Fibroblast of upper back skin (primary cell): ENCODE measurements at places on chromosomes 6 and 20.
A peak's percentile ranks its signal among the peaks of the same experiment; 100 is the strongest.

GRCh38 chr6:108380876-108381275 lies 86.0 kb downstream of the AFG1L start:
- DNase-seq, result no peak

- peak; percentile 49 for DNase-seq
Observed at GRCh38 chr6:45704056-45704800, 311.4 kb downstream of the CLIC5 start.

DNA sequence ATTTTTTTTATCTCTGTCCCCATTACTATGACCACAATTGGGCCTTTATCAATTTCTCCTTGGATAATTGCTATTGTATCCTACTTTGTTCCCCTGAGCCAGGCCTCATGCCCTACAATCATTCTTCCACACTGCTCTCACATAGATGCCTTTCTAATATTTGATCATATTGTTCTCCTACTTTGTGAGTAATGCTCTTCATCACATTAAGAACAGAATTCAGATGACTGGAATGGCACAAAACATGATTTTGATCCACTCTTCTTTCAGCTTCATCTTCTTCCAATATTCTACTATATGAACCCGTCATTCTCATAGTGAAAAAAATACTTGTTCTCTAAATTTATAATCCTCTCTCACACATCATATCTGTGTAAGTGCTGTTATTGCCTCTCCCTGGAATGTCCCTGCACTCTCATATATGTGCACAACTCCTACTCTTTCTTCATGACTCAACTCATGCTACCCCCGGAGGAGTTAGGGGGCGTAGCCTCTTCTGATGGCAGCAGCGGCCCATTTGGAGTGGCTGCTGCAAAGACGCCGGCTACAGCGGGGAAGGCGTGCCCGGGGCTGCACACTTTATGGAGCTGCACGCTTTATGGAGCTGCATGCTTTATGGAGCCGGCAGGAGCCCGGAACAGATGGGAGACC lies 25.3 kb upstream of the HACE1 start:
- DNase-seq, result no peak

- no peak for DNase-seq
Observed at GRCh38 chr20:63917811-63918210, 22.9 kb downstream of the DNAJC5 start.

GRCh38 chr6:79313254-79313653 lies 78.8 kb upstream of the HMGN3 start:
- no peak for DNase-seq

DNA sequence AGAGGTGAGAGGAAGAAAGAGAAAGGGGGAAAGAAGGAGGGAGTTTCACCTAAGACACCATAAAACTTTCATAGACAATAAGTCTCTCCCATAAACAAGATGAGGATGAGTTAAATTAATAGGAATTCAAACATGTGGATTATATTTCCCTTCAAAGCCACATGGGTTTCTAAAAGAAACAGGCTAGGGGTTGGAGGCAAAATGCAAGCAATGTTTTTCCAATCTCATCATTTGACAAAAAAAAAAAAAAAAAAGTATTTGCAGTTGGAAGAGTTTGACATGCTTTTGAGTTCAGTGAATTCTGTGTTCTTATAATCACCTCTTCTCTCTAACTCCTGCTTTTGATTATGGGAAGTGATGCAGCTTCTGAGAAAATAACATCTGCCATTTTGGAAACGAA lies 286.5 kb upstream of the PRND start:
- DNase-seq, result peak; percentile 87

GRCh38 chr20:10376270-10377075 lies 57.5 kb downstream of the MKKS start:
- peak; percentile 75 for DNase-seq

GRCh38 chr20:47326658-47327268 lies 29.7 kb downstream of the ZMYND8 start:
- DNase-seq, result peak; percentile 47
